A549 treated with RU486 at 1 μM for 4 hours (cell line): ENCODE measurements at places on chromosomes 5 and 9. TPM values are rescaled to one million over a fixed set of nuclear protein-coding genes. Genes with fewer than 3 reads are reported as not detected.

The INSL4 gene
- total RNA-seq = 13.9 to 18.0 TPM (median 15.5 TPM) in 5 replicates

The TRIM7 gene
- 29.4 to 45.2 TPM (median 39.9 TPM) in 5 replicates for total RNA-seq

The SHC3 gene
- total RNA-seq = 0.39 to 0.57 TPM (median 0.46 TPM) in 5 replicates

The DNAJC25 gene
- total RNA-seq = 7.8 to 13.0 TPM (median 11.7 TPM) in 5 replicates

The SGCD gene
- 3.7 to 4.5 TPM (median 4.0 TPM) in 5 replicates for total RNA-seq

The DMGDH gene
- not detected in 5 replicates for total RNA-seq

The NSG2 gene
- total RNA-seq = not detected in 5 replicates

The TUSC1 gene
- 4.7 to 8.9 TPM (median 8.7 TPM) in 5 replicates for total RNA-seq

The MAST4 gene
- total RNA-seq = 1.1 to 1.8 TPM (median 1.4 TPM) in 5 replicates

The TAS2R1 gene
- not detected in 5 replicates for total RNA-seq

The PPP2CA gene
- total RNA-seq = 224 to 299 TPM (median 269 TPM) in 5 replicates

The GPBP1 gene
- total RNA-seq = 27.3 to 51.2 TPM (median 38.8 TPM) in 5 replicates

The POLR3G gene
- total RNA-seq = 12.6 to 19.9 TPM (median 14.5 TPM) in 5 replicates

The SLC46A2 gene
- not detected in 5 replicates for total RNA-seq

The ZNF189 gene
- 4.7 to 8.4 TPM (median 6.6 TPM) in 5 replicates for total RNA-seq

The AJM1 gene
- total RNA-seq = 3.1 to 4.4 TPM (median 4.0 TPM) in 5 replicates

The FAM200C gene
- 1.0 to 2.2 TPM (median 2.0 TPM) in 5 replicates for total RNA-seq

The ALDH1B1 gene
- 51.1 to 62.1 TPM (median 53.4 TPM) in 5 replicates for total RNA-seq

The FLT4 gene
- 1.7 to 3.4 TPM (median 2.5 TPM) in 5 replicates for total RNA-seq

The ASTN2 gene
- 3.8 to 5.9 TPM (median 4.9 TPM) in 5 replicates for total RNA-seq

The BAAT gene
- total RNA-seq = 0.31 to 0.72 TPM (median 0.47 TPM) in 5 replicates

The GRIN3A gene
- not detected in 5 replicates for total RNA-seq

The KLHL3 gene
- 0.14 to 0.39 TPM (median 0.18 TPM) in 5 replicates for total RNA-seq

The NRG2 gene
- 1.8 to 2.8 TPM (median 2.1 TPM) in 5 replicates for total RNA-seq

The ENHO gene
- total RNA-seq = 0.66 to 2.6 TPM (median 1.9 TPM) in 5 replicates

The TLX3 gene
- not detected in 5 replicates for total RNA-seq

The COL15A1 gene
- total RNA-seq = 0.26 to 0.50 TPM (median 0.34 TPM) in 5 replicates

The IL5 gene
- not detected in 5 replicates for total RNA-seq

The C9orf153 gene
- 0.23 to 0.43 TPM in 2 of 5 replicates, not detected in the others for total RNA-seq

The TPRN gene
- total RNA-seq = 5.1 to 10.4 TPM (median 8.8 TPM) in 5 replicates

The NEURL1B gene
- 2.1 to 3.5 TPM (median 2.7 TPM) in 5 replicates for total RNA-seq

The PLPP7 gene
- not detected in 5 replicates for total RNA-seq

The CCDC180 gene
- total RNA-seq = 0.37 to 1.2 TPM (median 0.57 TPM) in 5 replicates

The SPACA9 gene
- 3.1 to 5.4 TPM (median 4.8 TPM) in 5 replicates for total RNA-seq

The CRHBP gene
- total RNA-seq = 0.05 to 0.42 TPM (median 0.21 TPM) in 3 of 5 replicates, not detected in the others

The IFNB1 gene
- total RNA-seq = 0.23 TPM in 1 of 5 replicates, not detected in the others

The SPEF2 gene
- total RNA-seq = 1.4 to 2.2 TPM (median 2.0 TPM) in 5 replicates

The TAF11L5 gene
- not detected in 5 replicates for total RNA-seq

The PCDHA4 gene
- 1.3 to 1.7 TPM (median 1.5 TPM) in 5 replicates for total RNA-seq
